ENCODE measurements at places on chromosomes 11 and 22. TPM values are rescaled to one million over a fixed set of nuclear protein-coding genes. Genes with fewer than 3 reads are reported as not detected.

RBX1 gene
- 74.7 TPM for total RNA-seq

DGAT2 gene
- 0.45 TPM for total RNA-seq

IL10RA gene
- not detected for total RNA-seq

DRG1 gene
- total RNA-seq = 74.6 TPM

TCN2 gene
- 2.4 TPM for total RNA-seq

CATSPERZ gene
- total RNA-seq = not detected

MPZL3 gene
- total RNA-seq = 0.52 TPM

OR52A1 gene
- total RNA-seq = not detected

OR6A2 gene
- 0.09 TPM for total RNA-seq

PHF21B gene
- not detected for total RNA-seq

LRRC74B gene
- not detected for total RNA-seq

KLHL35 gene
- total RNA-seq = not detected

CCDC15 gene
- total RNA-seq = 2.6 TPM

KCNA4 gene
- not detected for total RNA-seq

ART1 gene
- not detected for total RNA-seq

TRIM49B gene
- not detected for total RNA-seq

SCGB1A1 gene
- not detected for total RNA-seq

C1QTNF4 gene
- total RNA-seq = not detected

PLAAT2 gene
- total RNA-seq = not detected

PATE2 gene
- not detected for total RNA-seq

CHEK2 gene
- 11.8 TPM for total RNA-seq

C1QTNF5 gene
- total RNA-seq = 17.9 TPM

WEE1 gene
- total RNA-seq = 36.6 TPM

MYOD1 gene
- total RNA-seq = not detected
